ENCODE measurements at places on chromosomes 13 and 19. TPM values are rescaled to one million over a fixed set of nuclear protein-coding genes. Genes with fewer than 3 reads are reported as not detected.

DNA sequence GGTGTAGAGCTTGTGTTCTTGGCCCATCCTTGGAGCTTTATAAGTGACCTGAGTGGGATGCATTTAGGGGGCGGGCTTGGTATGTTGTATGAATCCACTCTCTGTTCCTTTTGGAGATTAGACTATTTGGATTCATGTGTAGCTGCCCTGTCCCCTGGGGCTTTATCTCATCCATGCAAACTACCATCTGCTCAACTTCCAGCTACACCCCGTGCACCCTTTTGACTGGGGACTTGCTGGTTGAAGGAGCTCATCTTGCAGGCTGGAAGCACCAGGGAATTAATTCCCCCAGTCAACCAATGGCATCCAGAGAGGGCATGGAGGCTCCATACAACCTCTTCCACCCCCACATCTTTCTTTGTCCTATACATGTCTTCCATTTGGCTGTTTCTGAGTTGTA is 6.1 kb downstream of the CLEC4M start:
- DNase-seq: no peak

DNA sequence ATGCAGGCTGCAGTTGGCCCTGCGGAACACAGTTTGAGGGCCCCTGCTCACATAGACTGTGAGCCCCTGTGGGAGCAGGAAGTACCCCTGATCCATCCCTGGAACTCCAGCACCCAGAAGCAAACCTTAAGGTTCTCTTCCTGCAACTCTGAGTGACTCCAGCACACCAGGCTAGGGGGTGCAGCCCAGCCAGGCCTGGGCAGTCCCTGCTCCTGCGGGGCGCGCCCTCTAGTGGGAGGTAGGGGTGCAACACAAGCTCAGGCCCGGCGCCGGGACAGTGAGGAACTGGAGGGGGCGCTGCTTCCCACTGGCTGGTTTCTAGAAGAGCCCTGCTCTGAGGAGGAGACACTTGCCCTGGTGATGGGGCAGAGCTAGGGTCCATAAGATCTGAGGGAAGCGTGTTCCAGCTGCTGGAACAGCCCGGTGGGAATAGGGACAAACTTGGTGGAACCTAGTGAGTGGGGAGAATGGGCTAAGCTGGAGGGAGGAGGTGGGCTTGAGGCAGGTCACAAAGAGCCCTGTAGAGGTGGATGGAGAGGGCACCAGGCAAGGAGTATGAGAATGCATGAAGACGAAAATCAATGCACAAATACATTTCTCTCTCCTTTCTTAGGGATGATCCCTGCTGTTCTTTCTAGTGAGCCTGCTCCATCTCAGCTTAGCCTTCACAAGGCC is 5.0 kb downstream of the ZSCAN5A start:
- peak; percentile 60 for DNase-seq

GRCh38 chr13:95033890-95034289 is 267.4 kb downstream of the ABCC4 start:
- no peak for DNase-seq

DNA sequence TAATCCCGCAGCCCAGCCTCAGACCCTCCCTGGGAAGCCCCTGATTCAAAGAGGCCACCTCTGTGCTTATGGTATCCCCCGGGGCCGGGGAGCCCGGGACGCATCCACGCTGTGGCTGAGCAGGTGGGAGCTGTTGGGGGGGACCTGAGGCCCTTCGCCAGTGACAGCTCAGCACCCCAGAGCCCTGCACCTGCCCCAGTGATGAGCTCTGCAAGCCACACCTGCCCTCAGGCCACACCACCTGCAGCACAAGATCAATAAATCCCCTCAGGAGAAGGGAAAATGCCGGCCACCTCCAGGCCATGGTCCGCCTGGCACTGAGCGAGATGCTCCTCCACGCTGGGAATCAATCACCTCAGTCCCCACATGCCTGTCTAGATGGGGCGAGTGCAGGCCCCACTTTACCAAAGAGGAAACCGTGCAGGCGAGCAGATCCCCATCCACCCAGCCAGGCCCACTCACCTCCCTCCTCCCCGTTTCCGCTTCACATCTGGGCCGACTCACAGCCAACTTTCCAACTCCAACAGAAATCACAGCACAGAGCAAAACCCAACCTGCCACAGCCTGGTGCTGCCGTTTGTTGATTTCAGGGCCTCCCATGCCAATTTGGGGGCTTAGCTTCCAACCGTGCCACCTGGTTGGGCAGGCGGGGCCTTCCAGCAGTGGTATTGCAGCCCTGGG is 12.8 kb downstream of the MOB3A start:
- no peak for DNase-seq

DNA sequence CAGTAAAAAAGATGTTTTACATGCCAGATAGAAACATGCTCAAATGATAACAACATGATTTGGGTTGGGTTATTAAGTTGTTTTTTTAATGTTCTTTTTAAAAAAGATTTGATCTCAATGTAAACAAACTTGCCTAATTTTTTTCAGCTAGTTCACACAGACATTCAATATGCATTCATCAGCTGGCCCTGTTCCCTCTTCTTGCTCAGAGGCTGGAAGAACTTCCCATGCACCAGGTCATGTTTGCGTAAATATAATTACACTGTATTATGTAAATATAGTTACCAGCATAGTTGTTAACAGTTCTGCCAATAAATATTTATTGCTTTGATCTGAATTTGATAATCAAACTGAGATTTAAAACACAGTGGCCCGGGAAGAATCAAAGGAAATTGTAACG is 70.6 kb downstream of the ATP11A start:
- DNase-seq: no peak

GRCh38 chr13:94656766-94657165 is 55.1 kb downstream of the GPR180 start:
- DNase-seq: no peak

DNA sequence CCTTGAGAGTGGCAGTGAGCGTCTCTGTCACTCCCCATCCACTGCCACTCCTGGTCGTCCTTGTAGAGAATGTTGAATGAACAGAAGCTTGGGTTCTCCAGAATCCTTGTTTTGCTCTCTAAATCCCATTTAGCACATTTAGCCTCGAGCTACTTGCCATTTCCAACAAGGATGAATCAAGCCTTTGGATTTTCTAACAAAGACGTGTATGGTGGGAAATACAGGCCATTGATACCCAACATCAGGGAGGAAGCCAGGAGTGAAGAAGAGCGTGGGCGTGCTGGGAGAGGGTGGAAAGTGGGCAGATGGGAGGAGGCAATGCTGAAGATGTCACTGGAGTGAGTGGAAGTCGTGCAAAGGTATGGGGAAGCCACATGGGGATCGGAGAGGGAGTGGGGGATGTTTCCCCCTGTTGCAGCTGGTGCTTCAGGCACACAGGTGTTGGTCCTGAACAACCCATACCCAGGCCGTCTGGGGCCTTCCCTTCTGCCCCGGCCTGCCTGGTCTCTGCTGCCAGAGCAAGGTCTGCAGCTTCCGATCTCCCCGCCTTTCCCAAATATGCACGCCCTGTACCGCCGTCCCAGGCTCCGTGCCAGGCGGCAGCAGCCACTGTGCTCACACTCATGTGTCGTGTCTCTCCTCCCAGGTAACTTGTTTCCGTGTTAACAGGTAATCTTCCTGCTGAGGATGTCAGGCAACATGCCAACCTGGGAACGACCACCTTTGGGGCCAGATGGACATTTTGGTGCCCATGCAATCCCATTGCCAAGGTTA is 48.7 kb downstream of the ZIC5 start:
- DNase-seq: peak; percentile 84

Gene CASP14
- total RNA-seq: not detected

- DNase-seq: no peak
Measured at GRCh38 chr19:17058236-17058635, 17.0 kb downstream of the HAUS8 start.

Measured in SK-MEL-5 (cell line).